CD4-positive, alpha-beta memory T cell (primary cell): ENCODE measurements at places on chromosomes 4 and X. TPM values are rescaled to one million over a fixed set of nuclear protein-coding genes. Genes with fewer than 3 reads are reported as not detected.

GRCh38 chrX:133859860-133860259, 125.5 kb downstream of the GPC3 start:
- H3K4me1 ChIP-seq: no peaks in the 10 kb centered on the region
- H3K4me3 ChIP-seq: no peak overlapping the region
- no peaks in the 10 kb centered on the region for H3K27me3 ChIP-seq
- no peak for DNase-seq

Gene SSX1
- not detected for total RNA-seq

- H3K27me3 ChIP-seq: no peaks in the 10 kb centered on the region
- no peaks in the 10 kb centered on the region for H3K4me1 ChIP-seq
- H3K27ac ChIP-seq: no peak overlapping the region
- DNase-seq: no peak
Observed at GRCh38 chr4:23878246-23878891, 11.5 kb downstream of the PPARGC1A start.

Gene RAB39B
- total RNA-seq: 16.6 TPM

Gene CXCL1
- total RNA-seq: not detected

DNA sequence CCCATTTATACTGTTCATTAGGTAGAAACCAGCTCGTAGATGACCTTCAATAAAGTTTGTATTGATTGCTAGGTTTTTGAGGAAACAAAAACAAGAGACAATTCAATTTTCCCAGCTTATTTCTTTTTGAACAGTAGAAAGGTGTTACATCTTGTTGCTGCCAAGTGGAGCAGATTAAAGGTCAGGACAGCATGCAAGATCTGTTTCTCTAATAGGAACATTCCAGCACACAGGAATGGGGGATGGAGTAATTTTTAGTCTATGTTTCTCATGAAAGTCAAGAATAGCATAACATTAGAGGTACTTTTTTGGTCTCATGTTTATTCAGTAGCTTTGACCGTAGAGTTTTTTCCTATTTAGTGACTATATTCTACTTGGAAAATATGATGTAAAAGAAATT, 132.4 kb downstream of the IL1RAPL1 start:
- no peaks in the 10 kb centered on the region for H3K4me1 ChIP-seq
- no peak overlapping the region for H3K27ac ChIP-seq
- H3K27me3 ChIP-seq: no peaks in the 10 kb centered on the region
- no peaks in the 10 kb centered on the region for H3K36me3 ChIP-seq

- no peak overlapping the region for H3K4me3 ChIP-seq
- no peaks in the 10 kb centered on the region for H3K27me3 ChIP-seq
- no peaks in the 10 kb centered on the region for H3K36me3 ChIP-seq
- DNase-seq: no peak
- H3K4me1 ChIP-seq: no peaks in the 10 kb centered on the region
- H3K27ac ChIP-seq: no peak overlapping the region
Observed at GRCh38 chrX:2320580-2321327, 180.0 kb downstream of the DHRSX start.

DNA sequence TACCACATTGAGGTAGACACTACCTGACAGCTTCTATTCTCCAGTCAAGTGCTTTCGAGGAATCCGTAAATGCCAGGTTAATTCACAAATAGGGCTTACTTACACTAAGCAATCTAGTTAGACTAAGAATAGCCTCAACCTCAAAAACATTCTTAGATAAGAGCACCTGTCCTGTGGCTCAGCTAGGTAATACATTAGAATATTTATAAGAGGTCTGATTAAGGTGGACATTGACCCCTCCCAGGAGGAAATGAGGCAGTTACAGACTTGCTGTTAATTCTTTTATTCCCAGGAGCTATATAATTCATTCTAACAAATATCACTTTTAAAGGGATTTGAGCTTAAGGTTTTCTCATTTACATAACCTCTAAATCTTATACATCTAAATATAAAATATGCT, 758.1 kb downstream of the GRID2 start:
- H3K4me1 ChIP-seq: no peaks in the 10 kb centered on the region
- no peak for DNase-seq
- H3K27me3 ChIP-seq: no peaks in the 10 kb centered on the region
- H3K27ac ChIP-seq: no peak overlapping the region

Gene LAP3
- total RNA-seq: 27.6 TPM

Gene FAT4
- not detected for total RNA-seq

DNA sequence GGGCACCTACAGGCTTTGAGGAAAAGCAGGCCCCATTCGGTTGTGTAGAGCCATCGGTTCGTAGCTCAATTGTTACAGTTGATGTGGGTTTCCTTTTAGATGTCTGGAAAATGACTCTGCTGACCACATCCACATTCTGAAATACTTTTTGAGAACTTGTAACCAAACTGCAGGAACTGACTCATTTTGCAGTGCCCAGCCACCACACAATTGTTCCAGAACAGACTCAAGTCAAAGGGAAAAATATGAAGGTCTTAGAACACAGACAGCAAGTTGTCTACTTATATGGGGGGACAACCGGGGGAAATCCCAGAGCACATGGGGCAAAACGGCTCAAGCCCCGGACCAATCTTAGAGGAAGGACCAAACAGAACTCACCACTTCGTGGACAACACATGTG, 557.6 kb upstream of the DIPK2B start:
- peak overlapping the region; percentile 33 for H3K4me3 ChIP-seq
- DNase-seq: peak; percentile 77
- H3K27ac ChIP-seq: peak overlapping the region; percentile 56
- no peaks in the 10 kb centered on the region for H3K36me3 ChIP-seq

Gene CXCL11
- total RNA-seq: not detected

Gene SMC1A
- 70.4 TPM for total RNA-seq

GRCh38 chr4:107845681-107846080, 20.9 kb downstream of the SGMS2 start:
- no peaks in the 10 kb centered on the region for H3K27me3 ChIP-seq
- no peak overlapping the region for H3K4me3 ChIP-seq
- no peak overlapping the region for H3K27ac ChIP-seq
- no peak for DNase-seq

Gene SMIM31
- total RNA-seq: not detected

DNA sequence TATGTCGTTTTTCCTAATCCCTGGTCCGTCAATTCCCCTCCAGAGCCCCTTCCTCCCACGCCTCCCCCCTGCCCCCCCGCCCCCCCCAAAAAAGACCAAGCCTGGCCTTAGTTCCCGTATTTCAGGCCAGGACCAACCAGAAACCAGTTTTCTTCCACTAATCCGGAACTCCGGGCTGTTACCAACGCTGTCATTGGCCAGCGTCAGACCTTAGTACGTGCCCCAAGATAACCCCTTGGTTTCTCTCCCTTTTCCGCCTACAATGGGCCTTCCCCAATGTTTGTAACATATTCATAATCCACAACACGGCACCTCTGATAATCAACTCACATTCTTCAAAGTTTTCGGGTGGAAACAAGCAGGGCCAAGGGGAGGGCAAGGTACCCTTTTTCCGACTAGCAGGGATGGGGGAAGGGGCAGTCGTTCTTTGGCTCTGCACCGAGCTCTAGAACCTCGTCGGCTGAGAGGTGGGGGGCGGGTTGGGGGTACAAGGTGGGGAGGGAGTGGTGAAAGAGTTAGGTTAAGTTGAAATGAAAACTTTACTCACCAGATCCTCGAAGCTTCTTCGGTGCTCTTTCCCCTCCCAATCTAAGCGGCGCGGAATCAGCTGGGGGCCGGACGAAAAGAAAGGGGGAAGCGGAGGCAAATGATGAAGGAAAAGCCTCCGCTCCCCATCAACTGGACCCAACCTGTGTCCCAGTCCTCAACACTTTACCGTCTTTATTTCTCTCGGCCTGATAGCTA, 1.5 kb downstream of the BRWD3 start:
- H3K27me3 ChIP-seq: no peaks in the 10 kb centered on the region
- peak; percentile 85 for DNase-seq
- H3K27ac ChIP-seq: peak overlapping the region; percentile 88

DNA sequence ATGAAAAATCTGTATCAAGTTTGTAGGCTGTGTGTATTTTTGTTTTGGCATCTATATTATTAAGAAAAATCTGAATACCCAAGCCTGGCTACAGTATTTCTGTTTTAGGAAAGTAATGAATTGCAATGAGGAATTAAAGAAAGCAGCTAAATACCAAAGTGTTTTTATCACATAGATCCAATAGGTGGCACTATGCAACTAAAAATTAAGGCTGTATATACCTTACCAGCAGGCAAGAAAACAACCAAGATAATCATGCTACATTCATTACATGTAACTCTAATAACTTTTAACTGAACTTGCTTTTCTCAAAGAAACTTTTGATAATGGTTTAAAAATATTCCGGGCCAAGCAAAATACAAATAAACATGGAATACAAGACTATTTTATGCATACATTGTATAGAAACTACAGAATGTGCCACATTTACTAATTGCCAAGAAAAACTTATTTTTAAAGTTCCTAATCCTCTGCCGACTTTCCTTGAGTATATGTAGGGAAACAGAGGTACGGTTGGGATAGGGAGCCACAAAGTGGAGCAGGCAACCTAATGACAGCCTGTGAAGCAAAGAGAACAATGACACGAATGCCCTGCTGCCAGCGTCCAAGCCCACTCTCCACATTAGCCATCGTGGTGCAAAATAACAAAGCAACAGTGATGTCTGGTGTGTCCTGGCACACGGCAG, 63.7 kb downstream of the SEC24D start:
- peaks cover 4% of the 10 kb centered on the region for H3K36me3 ChIP-seq
- H3K27me3 ChIP-seq: no peaks in the 10 kb centered on the region
- peak; percentile 44 for DNase-seq
- H3K4me1 ChIP-seq: no peaks in the 10 kb centered on the region

DNA sequence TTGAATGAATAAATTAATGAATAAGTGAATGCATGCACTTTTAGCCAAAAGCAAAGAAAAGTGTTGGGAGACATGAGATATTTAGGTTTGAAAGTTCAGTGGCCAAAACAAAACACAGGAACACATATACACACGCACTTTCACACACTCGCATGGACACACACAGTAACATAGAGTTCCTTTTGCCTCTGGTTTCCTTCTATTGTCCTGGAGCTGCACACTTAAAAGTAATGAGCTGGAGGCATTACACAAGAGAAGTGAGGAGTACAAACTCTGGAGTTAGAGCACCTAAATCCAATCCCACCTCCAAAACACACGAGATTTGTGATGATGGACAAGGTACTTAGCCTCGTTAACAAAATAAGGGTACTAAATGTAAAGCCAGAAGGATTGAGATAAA, 18.7 kb downstream of the PPA2 start:
- H3K4me3 ChIP-seq: no peak overlapping the region
- no peaks in the 10 kb centered on the region for H3K4me1 ChIP-seq
- no peaks in the 10 kb centered on the region for H3K27me3 ChIP-seq
- DNase-seq: no peak
- peaks cover 7% of the 10 kb centered on the region for H3K36me3 ChIP-seq
- H3K27ac ChIP-seq: no peak overlapping the region

- H3K4me3 ChIP-seq: no peak overlapping the region
- no peak for DNase-seq
- H3K36me3 ChIP-seq: no peaks in the 10 kb centered on the region
- no peaks in the 10 kb centered on the region for H3K27me3 ChIP-seq
- H3K4me1 ChIP-seq: peaks cover 93% of the 10 kb centered on the region
Observed at GRCh38 chr4:152106113-152106763, 345.4 kb upstream of the GATB start.

Gene ENAM
- not detected for total RNA-seq

DNA sequence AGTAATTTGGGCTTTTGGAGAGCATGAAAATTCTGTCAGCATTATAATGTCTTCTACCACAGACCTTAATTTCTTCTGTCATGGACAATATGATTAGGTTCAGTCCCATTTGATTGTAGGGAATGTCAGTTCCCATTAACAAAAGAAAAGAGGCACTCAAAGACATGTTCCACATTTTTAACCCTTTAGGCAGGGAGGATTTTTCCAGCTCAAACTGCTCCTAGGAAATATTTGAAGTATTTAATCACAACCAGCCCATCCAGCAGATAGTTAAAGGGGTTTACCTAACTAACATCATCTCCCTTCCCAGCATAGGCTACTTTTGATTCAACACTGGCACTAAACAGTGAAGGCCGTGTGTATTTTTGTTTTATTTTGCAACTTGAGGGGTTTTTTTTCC, 256.0 kb downstream of the DHX15 start:
- no peaks in the 10 kb centered on the region for H3K27me3 ChIP-seq
- no peak overlapping the region for H3K4me3 ChIP-seq
- H3K4me1 ChIP-seq: no peaks in the 10 kb centered on the region
- DNase-seq: no peak
- no peaks in the 10 kb centered on the region for H3K36me3 ChIP-seq

- DNase-seq: no peak
- peaks cover 21% of the 10 kb centered on the region for H3K36me3 ChIP-seq
- peaks cover 62% of the 10 kb centered on the region for H3K4me1 ChIP-seq
Observed at GRCh38 chr4:75662626-75663025, 10.6 kb downstream of the G3BP2 start.

Gene EVC2
- total RNA-seq: 3.3 TPM

GRCh38 chr4:73917081-73917501, 47.9 kb downstream of the CXCL1 start:
- H3K4me1 ChIP-seq: no peaks in the 10 kb centered on the region
- no peak for DNase-seq
- H3K36me3 ChIP-seq: no peaks in the 10 kb centered on the region
- H3K4me3 ChIP-seq: no peak overlapping the region

DNA sequence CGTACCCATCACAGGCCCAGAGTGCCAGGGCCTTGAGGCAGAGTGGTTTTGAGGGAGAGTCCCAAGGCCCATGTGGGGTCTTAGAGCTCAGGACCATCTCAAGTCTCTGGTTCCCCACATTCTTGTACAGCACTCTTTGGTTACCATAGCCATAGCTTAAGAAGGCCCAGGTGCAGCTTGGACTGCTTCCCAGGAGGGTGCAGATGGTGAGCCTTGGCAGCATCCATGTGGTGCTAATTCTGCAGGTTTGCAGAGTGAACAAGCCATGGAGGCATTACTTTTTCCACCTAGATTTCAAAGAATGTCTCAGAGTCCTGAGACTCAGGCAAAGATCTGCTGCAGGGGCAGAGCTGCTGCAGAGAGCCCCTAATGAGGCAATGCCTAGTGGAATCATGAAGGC, 171.7 kb downstream of the STK32B start:
- no peak for DNase-seq
- no peak overlapping the region for H3K27ac ChIP-seq
- no peaks in the 10 kb centered on the region for H3K36me3 ChIP-seq
- H3K27me3 ChIP-seq: no peaks in the 10 kb centered on the region
- no peaks in the 10 kb centered on the region for H3K4me1 ChIP-seq
- H3K4me3 ChIP-seq: no peak overlapping the region

DNA sequence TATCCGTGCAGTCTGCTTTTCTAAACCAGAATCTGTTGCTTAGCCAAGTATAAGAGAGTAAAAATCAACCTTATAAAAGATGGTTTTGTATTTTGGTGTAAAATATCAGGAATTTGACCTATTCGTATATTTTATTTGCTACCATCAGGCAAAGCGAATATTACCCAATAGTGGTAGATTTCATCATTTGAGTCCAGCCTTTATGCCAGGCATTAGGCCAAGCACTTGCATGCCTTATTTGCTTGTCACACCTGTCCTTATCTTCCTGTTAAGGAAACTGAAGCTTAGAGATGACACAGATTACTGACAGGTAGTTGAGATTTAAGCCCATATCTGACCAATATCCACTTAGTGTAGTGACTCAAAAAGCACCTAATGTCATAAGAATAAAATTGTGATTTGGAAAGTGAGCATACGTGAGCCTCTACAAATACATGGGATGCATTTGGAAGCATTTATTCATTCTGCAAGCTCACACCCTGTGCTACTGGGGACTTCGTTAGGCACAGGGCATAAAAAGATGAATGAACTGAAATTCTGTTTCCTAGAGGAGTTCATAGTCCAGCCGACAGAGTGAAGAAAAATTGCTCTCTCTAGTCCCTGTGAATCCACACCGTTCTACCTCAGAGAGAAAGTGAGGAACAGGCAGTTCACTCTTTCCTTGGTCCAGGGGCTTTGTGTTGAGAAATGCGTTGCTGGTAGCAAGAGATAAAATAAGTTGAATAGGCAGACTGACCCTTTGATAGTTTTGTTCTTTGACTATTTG, 2.3 kb upstream of the RNF212 start:
- peaks cover 6% of the 10 kb centered on the region for H3K27me3 ChIP-seq
- no peaks in the 10 kb centered on the region for H3K36me3 ChIP-seq
- no peak for DNase-seq
- no peak overlapping the region for H3K4me3 ChIP-seq
- no peak overlapping the region for H3K27ac ChIP-seq
